ENCODE measurements at places on chromosomes 2 and 18. TPM values are rescaled to one million over a fixed set of nuclear protein-coding genes. Genes with fewer than 3 reads are reported as not detected.

Gene NEU2
- not detected for total RNA-seq

Gene MARCO
- not detected for total RNA-seq

DNA sequence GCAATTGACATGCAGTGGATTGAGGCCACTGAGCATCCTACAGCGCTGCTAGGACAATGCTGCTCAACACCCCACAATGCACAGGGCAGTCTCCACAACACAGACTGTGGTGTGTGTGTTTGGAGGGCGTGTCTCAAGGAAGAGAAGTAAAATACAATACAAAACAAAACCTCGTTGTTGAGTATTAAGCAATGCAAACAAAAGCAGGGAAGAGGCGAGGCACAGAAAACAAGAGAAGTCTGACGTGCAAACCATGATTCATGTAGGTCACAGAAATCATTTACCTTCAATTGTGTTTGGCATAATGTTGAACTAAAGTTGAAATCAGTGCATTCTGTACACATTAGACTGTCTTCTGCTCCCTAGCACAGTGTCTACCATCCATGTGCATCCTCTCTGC, 260.9 kb downstream of the PHLPP1 start:
- H3K4me3 ChIP-seq = no peak overlapping the region
- peaks cover 3% of the 10 kb centered on the region for H3K27me3 ChIP-seq
- no peaks in the 10 kb centered on the region for H3K36me3 ChIP-seq
- no peak for DNase-seq
- H3K4me1 ChIP-seq = peaks cover 8% of the 10 kb centered on the region

GRCh38 chr2:152508446-152508845, 173.5 kb downstream of the FMNL2 start:
- no peak overlapping the region for H3K27ac ChIP-seq
- no peaks in the 10 kb centered on the region for H3K36me3 ChIP-seq
- DNase-seq = no peak
- H3K27me3 ChIP-seq = peaks cover 2% of the 10 kb centered on the region
- H3K4me3 ChIP-seq = no peak overlapping the region
